ENCODE measurements at places on chromosomes 16 and 17.
A peak's percentile ranks its signal among the peaks of the same experiment; 100 is the strongest.

DNA sequence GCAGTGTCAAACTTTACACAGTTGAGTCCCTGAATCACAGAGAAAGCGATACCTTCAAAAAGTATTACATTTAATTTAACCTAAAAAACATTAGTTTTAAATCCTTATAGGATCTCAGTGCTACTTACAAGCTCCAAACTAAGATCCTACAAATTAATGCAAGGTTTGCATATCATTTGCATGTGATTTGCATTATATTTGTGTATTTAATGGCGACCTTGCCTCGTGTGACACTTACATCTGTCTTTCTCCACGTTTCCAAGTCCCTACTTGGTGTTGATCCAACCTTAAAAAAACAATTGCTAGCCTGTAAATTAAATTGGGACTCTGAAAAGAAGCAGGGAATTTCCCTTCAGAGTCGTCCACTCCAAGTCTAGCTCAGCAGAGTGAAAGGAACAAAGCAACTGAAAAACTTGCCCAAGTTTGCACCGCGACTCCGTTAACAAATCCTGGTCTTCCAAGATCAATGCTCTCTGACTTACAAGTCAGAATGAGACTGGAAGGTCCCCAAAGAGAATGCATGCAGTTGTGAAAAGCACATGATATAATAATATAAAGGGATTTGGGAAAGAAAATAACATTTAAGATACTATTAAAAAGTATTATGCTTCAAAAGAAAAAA, 739 bp upstream of the FAM117A start:
- no peak for DNase-seq

GRCh38 chr16:1667271-1667670, 10.8 kb upstream of the JPT2 start:
- no peak for DNase-seq

GRCh38 chr16:25372716-25373115, 115.1 kb upstream of the ZKSCAN2 start:
- DNase-seq, result no peak

DNA sequence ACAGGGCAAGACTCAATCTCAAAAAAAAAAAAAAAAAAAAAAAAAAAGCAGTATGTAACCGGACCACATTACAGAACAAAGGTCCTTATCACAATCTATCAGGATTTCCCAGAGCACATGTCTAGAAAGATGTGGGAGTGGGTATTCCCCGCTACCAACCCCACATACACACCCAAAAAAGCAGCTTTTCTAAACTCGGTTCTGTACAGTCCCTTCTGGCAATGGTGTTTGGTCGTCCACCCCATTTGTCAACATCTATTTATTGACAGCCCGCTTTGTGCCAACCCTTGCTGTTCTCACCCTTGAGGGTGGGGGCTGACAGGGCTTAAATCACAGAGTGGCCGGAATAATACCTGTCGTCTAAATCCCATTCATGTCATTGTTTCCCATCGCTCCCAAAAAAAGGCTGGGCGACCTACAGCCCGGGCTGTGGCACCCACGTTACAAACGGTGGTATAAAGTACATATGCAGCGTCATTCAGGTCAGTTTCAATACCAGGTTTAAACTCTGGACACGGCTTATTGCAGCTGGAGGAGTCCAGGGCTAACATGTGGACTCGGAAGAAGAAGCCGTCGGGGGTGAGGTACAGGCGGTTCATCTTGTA, 3.6 kb downstream of the C17orf58 start:
- DNase-seq, result no peak

DNA sequence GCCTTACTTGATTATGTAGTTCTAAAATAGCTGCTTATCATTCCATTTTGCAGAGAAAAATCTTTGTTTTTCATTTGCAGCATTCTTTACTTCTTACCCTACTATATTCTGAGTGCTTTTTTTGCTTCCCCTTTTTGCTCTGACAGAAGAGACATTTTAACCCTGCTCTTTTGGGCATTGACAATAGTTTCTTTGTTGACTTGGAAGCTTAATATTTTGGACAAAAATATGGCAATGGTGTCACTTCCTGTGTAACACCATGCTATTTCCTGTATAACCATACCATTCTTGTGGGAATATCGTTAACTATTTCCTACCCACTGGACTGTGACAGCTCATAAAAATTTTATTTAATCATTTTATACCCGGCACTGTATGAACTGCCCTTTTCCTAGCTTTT, 747.1 kb downstream of the CDH8 start:
- no peak for DNase-seq

- peak; percentile 28 for DNase-seq
These were observed 83.5 kb downstream of the MARCHF10 start for GRCh38 chr17:62724398-62725146.

DNA sequence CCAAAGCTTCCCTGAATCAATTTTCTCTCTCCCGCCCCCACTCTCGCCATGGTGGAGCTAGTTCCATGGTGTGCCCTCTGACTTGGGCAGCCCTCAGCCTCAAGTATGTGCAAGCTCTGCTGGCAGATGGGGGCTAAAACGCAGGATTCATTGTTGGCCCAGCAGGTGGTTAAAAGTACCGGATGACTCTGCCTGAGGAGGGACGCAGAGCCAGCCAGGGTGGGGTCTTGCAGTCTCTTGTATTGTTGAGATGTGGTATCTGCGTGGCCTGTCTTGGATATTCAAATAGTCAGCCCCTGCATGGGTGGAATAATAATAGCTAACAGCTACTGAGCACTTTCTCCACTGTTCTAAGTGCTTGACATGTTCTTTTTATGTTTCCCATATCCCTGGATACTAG, 36.7 kb upstream of the CPNE2 start:
- DNase-seq, result no peak

GRCh38 chr16:13633391-13633861, 286.5 kb upstream of the ERCC4 start:
- DNase-seq, result no peak

DNA sequence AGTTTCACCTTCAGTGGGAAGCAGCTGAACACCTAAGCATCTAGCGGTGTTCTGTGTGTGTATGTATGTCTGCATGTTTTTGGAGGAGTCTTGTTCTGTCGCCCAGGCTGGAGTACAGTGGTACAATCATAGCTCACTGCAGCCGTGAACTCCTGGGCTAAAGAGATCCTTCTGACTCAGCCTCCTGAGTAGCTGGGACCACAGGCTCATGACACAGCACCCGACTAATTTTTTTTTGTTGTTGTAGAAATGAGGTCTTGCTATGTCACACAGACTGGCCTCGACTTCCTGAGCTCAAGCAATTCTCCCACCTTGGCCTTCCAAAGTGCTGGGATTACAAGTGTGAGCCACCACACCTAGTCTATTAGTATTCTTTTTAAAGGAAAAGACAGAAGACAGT, 30.2 kb upstream of the FAAP100 start:
- no peak for DNase-seq

All from activated CD4-positive, CD25-positive, alpha-beta regulatory T cell (primary cell).